AG08395 (cell line): ENCODE measurements at places on chromosomes 3 and 15.
A peak's percentile ranks its signal among the peaks of the same experiment; 100 is the strongest.

DNA sequence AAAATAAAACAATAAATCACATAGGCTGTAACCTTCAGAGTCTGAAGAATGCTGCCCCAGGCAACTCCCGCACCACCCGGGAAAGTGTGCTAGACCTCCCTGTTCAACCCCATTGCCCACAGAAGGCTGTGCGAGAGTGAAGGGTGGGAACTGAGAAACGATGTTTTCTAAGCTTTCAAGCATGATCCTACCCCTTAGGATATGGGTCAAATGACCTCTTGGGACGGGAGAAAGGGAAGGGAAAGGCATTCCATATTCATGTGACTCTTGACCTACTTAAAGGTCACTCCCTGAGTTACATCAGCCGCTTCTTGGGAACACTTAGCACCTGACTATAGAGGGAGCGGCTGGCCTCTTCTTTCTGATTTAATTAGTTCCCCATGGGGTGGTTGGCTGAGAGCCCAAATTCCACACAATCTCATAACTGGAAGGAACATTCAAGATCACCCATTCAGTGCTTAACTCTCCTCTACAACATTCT, 114.7 kb upstream of the SLC24A5 start:
- DNase-seq = no peak

- peak; percentile 82 for DNase-seq
Observed at GRCh38 chr15:74631935-74632560, 16.4 kb downstream of the CLK3 start.

- DNase-seq = no peak
Observed at GRCh38 chr15:28962851-28963710, 77.3 kb downstream of the APBA2 start.

DNA sequence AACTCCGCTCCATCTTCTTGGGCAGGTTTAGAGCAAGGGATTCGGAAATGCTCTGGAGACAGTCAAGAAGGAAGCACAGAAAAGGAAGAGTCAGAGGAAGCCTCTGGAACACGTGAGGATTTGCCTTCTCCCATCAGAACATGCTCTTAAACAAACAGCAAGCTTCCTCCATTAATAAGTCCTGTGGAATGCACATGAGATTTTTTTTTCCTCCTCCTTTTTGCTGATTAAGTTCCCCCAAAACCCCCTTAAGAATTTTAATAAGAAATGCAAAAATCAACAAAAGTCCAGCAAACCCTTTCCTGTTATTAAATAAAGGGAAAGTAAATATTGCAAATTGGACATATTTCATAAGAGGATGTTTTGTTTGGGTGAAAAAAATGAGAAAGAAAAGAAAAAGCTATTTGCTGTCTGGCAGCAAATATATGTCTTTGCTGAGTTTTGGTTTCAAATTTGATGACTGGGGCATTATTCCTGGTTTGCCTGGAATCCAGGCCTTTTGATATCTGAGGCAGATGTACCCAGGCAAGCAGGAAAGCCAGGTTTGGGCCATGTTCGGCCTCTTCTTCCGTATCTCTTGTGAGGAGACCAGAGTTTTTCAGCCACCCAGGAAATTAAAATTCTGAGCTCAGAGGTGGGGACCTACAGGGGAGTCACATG, 7.9 kb upstream of the TSEN2 start:
- DNase-seq = peak; percentile 41

- no peak for DNase-seq
Observed at GRCh38 chr3:123152687-123153086, 49.1 kb upstream of the SEC22A start.

DNA sequence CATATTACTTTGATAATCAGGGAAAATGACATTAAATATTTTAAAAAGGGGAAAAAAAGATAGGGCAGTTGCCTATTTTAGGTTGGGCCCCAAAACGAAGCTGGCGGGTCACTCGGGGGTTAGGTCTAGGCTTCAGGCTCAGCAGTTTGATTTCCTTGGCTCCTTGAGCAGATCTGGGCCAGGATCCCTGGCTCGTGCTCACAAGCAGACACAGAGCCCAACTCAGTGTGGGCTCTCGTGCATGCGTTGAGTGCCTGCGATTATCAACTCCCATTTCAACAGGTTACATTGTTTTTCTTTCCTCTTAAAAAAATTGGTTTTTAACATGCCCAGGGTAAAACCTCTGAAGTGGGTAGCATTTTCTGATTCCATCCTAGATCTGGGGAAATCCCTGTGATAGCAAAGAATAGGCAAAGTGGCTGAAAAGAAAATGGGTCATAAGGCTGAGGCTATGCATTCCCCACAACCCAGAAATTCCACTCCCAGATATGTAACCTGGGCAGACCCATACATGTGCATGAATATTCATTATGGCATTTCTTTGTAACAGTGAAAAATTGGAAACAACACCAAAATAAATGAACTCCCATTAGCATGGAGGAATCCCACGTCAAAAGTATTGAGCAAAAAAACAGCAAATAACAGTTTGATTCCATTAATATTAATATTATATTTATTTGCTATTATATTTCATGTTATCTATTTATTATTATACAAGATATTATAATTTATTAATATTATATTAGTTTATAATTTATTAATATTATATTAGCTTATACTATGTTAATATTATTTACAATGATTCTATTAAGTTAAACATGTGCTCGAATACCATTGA, 27.8 kb downstream of the FAM43A start:
- no peak for DNase-seq

DNA sequence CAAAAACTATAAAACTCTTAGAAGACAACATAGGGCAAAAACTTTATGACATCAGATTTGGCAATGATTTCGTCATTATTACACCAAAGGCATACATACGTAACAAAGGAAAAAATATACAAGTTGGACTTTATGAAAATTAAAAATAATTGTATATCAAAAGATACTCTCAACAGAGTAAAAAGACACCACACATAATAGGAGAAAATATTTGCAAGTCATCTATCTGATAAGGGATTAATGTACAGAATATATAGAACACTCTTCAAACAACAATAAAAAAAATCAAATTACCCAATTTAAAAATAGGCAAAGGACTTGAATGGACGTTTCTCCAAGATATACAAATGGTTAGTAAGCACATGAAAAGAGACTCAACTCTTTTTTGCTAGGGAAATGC, 77.5 kb downstream of the RPL39L start:
- DNase-seq = no peak

GRCh38 chr15:98501192-98501591, 147.1 kb upstream of the IGF1R start:
- no peak for DNase-seq

GRCh38 chr3:100106094-100106493, 8.2 kb downstream of the FILIP1L start:
- DNase-seq = no peak

- DNase-seq = peak; percentile 70
Observed at GRCh38 chr15:48617619-48618018, 27.9 kb downstream of the FBN1 start.

GRCh38 chr3:171358181-171358880, 101.9 kb downstream of the TNIK start:
- no peak for DNase-seq

GRCh38 chr3:178238179-178238578, 298.1 kb upstream of the KCNMB2 start:
- no peak for DNase-seq

- DNase-seq = no peak
Observed at GRCh38 chr3:12687948-12688347, 24.0 kb upstream of the RAF1 start.

DNA sequence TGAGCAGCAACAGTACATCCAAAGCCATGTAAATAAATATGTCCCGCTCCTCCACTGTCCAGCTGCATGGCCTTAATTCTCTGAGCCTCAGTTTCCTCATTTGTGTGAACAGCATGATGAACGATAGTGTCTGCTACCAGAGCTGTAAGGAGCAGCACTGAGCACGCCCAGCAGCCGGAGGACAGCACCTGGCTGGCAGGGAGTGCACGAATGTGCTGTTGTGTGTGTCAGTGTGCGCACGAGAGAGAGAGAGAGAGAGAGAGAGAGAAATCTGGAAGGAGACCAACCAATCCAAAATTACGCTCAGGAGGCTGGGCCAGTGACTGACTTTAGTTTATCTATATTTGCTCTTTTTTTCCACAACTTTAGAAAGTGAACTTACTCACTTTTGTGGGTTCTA, 26.6 kb upstream of the PLXNA1 start:
- DNase-seq = no peak

DNA sequence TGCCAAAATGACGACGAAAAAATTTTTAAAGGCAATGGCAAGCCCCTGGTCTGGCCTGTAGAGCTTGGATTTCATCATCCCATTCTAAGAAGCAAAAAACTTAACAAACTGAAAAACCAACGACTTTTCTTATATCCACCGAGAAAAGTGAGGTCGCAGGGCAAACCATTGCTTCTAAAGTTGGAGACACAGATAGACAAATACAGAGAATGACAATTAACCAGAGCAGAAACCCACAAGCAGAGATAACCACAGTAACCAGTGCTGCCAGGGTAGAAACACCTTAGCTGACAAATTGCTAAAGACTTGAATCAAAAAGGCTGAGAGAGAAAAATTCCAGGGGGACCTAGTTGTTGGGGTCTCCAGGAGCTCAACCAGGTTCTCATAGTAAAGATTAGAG, 386.5 kb upstream of the SGO1 start:
- DNase-seq = no peak

GRCh38 chr3:152610622-152611021, 224.3 kb upstream of the P2RY1 start:
- no peak for DNase-seq

- DNase-seq = peak; percentile 3
Observed at GRCh38 chr3:88150371-88150770, 612 bp downstream of the C3orf38 start.

- peak; percentile 88 for DNase-seq
Observed at GRCh38 chr3:73493543-73494308, 131.0 kb downstream of the PDZRN3 start.

GRCh38 chr3:86982883-86983282, 8.1 kb downstream of the VGLL3 start:
- peak; percentile 83 for DNase-seq

DNA sequence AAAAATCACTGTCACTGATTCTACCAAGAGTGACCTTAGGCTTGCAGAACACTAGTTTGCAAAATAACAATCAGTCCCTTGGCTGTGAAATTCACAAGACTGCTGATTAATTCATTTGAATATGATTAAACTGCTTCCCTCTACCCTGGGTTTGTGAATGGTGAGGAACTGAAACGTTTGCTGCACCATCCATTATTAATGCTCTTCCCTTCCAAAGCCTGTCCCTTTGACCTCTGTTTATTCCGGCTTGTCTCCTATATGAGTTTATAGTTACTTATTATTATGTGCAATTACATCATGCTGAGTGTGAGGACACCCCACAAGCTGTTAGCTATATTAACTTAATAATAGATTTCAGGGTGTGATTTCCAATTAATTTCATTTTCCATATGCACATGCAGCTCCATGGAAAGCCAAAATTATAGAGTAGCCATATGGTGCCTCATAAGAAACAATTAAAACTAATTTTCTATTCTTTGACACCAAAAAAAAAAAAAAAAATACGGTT, 96.5 kb downstream of the SUCLG2 start:
- DNase-seq = no peak

- no peak for DNase-seq
Observed at GRCh38 chr15:58405865-58406264, 25.9 kb upstream of the LIPC start.

DNA sequence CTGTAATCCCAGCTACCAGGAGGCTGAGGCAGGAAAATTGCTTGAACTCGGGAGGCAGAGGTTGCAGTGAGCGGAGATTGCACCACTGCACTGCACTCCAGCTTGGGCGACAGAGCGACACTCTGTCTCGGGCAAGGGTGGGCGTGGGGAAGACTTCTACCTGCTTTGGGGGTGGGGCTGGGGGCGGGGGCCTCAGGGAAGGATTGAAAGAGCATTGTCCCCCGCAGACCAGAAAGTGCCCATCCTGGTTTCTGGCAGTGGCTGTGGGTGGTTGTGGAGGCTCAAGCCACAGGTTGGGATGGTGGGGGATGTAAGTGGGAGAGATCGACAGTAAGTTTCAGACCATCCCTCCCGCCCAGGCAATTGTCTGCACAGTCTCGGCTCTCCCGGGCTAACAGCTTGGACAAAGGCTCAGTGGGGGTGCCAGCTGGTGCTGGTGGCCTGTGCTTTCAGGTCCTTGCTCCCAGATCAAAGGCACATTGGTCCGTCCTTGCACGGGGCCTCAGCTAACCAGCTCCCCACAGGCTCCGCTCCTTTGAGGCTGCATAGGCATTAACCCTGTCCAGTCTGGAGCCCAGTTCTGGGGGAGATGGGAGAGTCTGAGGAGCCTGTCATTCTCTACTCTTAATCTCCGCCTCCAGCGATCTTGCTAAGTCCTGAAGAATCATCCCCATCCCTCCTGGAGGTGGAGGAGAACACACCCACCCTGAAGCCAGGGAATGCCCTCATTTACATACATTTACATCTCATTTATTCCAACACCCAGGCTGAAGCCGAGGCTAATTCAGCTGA, 8.6 kb downstream of the SCN5A start:
- no peak for DNase-seq

- no peak for DNase-seq
Observed at GRCh38 chr15:75785771-75786574, 57.3 kb upstream of the UBE2Q2 start.

DNA sequence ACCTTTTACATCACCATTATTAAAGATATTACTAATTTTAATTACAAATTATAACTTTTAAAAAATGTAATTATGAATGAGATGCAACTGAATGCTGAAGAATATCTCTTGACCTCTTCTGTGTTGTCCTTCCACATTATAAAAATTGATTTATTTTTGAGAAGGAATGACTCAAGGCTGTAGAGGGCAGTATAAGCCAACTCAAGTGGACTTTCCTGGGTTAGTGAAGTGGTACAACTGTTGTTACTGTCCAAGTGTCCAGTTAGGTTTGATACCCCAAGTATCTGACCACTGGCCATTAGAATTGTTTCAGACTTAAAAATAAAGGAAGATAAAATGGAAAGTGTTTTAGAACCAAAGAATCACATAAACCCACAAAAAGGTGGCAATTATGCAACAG, 51.9 kb downstream of the BBX start:
- peak; percentile 42 for DNase-seq

DNA sequence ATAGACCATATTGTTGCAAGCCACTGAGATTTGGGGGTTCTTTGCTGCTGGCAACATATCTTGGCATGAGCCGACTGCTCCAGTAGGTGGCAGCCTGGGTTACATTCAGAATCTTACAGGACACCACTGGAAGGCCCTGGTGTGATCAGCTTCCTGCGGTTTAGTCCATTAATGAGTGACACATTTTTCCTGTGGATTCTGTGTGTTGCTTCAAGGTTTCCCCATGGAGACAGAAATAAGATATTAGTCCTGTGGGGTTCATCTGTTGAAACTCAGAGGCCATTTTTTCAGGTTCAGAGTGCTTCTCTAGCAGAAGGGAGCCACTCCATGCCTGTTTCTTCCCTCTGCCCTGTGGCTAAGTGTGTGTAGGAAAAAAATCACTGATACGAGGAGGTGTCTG, 116.2 kb downstream of the MFSD1 start:
- peak; percentile 81 for DNase-seq

GRCh38 chr3:119346076-119346496, 51.9 kb downstream of the ARHGAP31 start:
- DNase-seq = no peak

DNA sequence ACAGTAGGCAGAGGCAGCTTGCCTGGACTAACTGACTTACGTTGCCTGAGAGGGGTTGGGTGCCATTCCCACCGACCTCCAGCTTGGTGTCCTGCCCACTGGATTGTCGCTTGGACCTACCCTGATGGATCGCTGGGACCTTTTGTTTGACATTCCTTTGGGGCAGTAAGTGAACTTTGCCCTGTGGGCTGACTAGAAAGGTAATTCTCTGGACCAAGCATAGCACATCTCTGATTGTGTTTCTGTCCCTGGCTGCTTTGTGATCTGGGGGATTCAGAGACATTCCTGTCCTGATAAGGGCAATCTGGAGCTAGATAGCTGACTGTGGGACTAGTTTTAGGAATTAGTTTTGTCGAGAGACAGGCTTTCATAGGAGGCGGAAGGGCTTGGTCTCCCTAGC, 19.5 kb upstream of the IFT57 start:
- DNase-seq = no peak
